Activated T-helper 1 cell treated with anti-CD3 and anti-CD28 coated beads, Interleukin-12 subunit alpha, Interleukin-12 subunit beta, Interleukin-2, Interleukin-4 antibody, amounts not matched to agents 30 ng/mL and 10 ng/mL and 1 ng/mL, durations not matched to agents 14 hours and 24 hours and 36 hours (primary cell): ENCODE measurements at places on chromosomes 1 and 21. TPM values are rescaled to one million over a fixed set of nuclear protein-coding genes. Genes with fewer than 3 reads are reported as not detected.

Gene OR2AK2
- total RNA-seq: not detected in 2 replicates

Gene MYOG
- not detected in 2 replicates for total RNA-seq

Gene RSPO1
- total RNA-seq: not detected in 2 replicates

Gene DDOST
- 167 and 174 TPM in 2 replicates for total RNA-seq

Gene HCRTR1
- total RNA-seq: not detected in 2 replicates

DNA sequence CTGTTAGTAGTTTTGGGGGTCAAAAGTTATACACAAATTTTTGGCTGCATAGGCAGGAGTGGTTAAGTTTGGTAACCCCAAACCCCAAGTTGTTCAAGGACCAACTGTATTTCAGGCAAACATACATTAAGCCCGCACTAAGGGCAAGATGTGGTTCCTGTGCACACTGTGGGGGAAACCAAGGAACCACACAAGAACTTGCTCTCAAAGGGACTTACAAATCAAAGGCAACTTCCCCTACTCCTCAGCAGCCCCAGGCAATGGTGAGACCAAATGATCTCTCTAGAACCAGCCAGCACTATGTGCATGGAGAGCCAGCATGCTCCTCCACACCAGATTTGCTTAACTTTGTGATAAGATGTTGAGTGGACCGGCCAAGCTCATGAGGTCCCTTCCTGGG, 35.3 kb downstream of the PACC1 start:
- no peak overlapping the region for H3K4me3 ChIP-seq
- H3K27ac ChIP-seq: no peak overlapping the region
- DNase-seq: no peak
- H3K36me3 ChIP-seq: peaks cover 29% of the 10 kb centered on the region
- no peaks in the 10 kb centered on the region for H3K4me1 ChIP-seq
- no peaks in the 10 kb centered on the region for H3K27me3 ChIP-seq

- no peak overlapping the region for H3K27ac ChIP-seq
- peaks cover 13% of the 10 kb centered on the region for H3K27me3 ChIP-seq
- H3K4me1 ChIP-seq: no peaks in the 10 kb centered on the region
Measured at GRCh38 chr1:53725238-53725689, 13.7 kb downstream of the GLIS1 start.

DNA sequence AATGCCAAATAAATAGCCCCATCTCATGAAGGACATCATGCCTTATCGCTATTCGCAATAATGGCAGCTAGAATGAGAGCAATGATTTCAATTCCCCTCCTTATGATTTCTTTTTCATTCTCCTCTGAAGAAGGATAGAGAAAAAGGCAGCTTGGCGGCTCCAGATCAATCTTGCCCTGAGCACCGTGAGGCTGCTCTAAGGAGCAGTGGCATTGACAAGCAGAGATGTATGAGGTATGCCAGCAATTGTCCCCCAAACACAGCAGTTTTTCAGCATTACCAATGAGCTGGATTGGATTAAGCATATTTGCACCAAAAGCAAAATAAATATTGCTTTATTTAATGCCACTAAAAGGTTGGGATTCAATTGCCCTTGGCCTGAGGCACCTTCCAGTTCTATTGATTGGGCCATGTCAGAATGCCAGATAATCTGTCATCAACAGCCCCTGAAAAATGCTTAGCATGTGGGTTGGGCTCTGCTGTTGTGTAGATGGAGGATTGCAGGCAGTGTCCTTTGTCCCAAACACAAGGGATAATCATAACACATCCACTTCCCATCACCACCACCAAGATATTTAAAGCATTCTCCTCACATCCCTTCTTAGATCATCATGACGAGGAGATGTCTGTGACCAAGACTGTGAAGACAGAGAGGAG, 135.7 kb downstream of the BEND5 start:
- DNase-seq: no peak
- no peak overlapping the region for H3K27ac ChIP-seq
- no peaks in the 10 kb centered on the region for H3K36me3 ChIP-seq
- H3K4me1 ChIP-seq: no peaks in the 10 kb centered on the region
- peaks cover 4% of the 10 kb centered on the region for H3K27me3 ChIP-seq

GRCh38 chr1:204972426-204972825, 70.6 kb upstream of the CNTN2 start:
- DNase-seq: no peak
- no peak overlapping the region for H3K27ac ChIP-seq
- peaks cover 16% of the 10 kb centered on the region for H3K27me3 ChIP-seq

GRCh38 chr21:14773777-14774345, 227.7 kb upstream of the SAMSN1 start:
- H3K27me3 ChIP-seq: peaks cover 2% of the 10 kb centered on the region
- no peaks in the 10 kb centered on the region for H3K4me1 ChIP-seq
- H3K4me3 ChIP-seq: no peak overlapping the region
- no peak overlapping the region for H3K27ac ChIP-seq
- DNase-seq: peak; percentile 45

DNA sequence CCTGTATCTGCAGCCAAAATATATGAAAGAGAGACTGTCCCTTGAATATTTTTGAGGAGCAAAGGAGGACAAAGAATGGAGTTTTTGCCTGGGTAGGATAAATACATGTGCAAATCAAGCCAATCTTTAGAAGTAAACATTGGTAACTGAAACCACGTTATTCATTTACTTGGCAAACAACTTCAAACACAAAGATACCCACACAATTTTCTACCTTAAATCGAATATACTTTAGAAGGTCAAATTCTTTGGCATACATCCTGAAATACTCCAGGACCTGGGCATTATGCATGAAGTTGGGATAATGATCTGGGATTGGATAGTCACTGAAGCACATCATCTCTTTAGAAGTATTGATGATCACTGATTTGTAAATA, 9.6 kb downstream of the FMO5 start:
- no peak for DNase-seq
- no peak overlapping the region for H3K27ac ChIP-seq
- peaks cover 8% of the 10 kb centered on the region for H3K27me3 ChIP-seq
- H3K4me1 ChIP-seq: no peaks in the 10 kb centered on the region
- H3K4me3 ChIP-seq: no peak overlapping the region
- H3K36me3 ChIP-seq: no peaks in the 10 kb centered on the region

DNA sequence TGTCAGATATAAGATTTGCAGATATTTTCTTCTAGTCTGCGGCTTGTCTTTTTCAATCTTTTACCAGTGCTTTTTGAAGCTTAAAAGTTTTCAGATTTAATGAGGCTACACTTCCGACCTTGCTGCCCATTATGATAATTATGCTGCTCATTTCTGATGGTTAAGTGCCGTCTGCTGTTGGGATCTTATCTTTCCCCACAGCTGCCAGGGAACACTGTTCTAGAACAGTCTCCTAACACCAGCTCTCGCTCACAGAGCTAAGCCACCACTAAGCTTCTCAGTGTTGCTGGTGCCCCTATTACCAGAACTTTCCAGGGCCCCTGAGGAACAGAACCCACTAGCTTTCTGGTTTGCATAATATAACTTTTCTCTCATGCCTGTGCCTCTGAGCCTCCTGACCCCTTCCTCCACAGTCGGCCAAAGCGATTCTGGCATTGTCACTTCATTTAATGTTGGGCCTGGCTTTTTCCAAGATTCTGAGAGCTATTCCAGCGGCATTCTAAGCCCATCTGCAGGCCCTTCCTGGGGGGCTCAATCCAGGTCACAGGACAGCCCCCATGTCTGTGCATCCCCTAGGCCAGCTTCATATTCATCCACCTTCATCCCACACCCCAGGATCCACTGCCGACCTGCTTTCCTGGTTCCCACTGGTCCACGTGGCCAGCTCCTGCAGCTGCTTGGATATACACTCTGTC, 237.0 kb downstream of the PTPRU start:
- H3K36me3 ChIP-seq: no peaks in the 10 kb centered on the region
- H3K27ac ChIP-seq: no peak overlapping the region
- no peak overlapping the region for H3K4me3 ChIP-seq
- H3K27me3 ChIP-seq: peaks cover 25% of the 10 kb centered on the region
- no peaks in the 10 kb centered on the region for H3K4me1 ChIP-seq
- DNase-seq: no peak

GRCh38 chr1:3161176-3161840, 92.3 kb downstream of the PRDM16 start:
- H3K4me1 ChIP-seq: no peaks in the 10 kb centered on the region
- no peaks in the 10 kb centered on the region for H3K27me3 ChIP-seq
- H3K36me3 ChIP-seq: no peaks in the 10 kb centered on the region
- no peak for DNase-seq
- H3K27ac ChIP-seq: no peak overlapping the region
- peak overlapping the region; percentile 17 for H3K4me3 ChIP-seq

- peaks cover 1% of the 10 kb centered on the region for H3K27me3 ChIP-seq
- H3K27ac ChIP-seq: no peak overlapping the region
- DNase-seq: no peak
Measured at GRCh38 chr1:43779266-43779665, 71.9 kb downstream of the ST3GAL3 start.

GRCh38 chr1:80675454-80675853, 1125.3 kb upstream of the ADGRL2 start:
- no peak overlapping the region for H3K27ac ChIP-seq
- no peaks in the 10 kb centered on the region for H3K36me3 ChIP-seq
- no peaks in the 10 kb centered on the region for H3K27me3 ChIP-seq
- no peak overlapping the region for H3K4me3 ChIP-seq
- no peaks in the 10 kb centered on the region for H3K4me1 ChIP-seq
- no peak for DNase-seq

DNA sequence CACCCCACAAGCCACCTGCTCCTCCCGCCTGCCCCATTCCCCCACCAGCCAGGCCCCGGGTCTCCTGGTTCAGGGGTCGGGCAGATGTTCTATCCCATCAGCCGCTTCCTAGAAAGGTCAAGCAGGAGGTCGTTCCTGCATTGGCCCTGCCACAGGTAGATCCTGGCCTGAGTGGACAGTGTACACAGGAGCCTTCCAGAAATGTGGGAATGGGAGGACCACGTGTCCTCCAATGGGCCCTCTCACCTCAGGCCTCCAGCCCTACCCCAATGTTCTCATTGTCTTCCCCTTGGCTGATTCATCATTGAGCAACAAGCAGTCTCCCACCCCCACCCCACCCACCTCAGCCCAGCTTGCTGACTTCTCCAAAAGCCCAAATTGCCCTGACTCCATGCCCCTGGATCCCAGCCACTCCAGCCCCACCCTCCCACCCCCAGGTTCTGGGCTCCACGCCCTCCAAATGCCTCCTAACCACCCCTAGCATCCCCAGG, 2.1 kb downstream of the S100A16 start:
- H3K27ac ChIP-seq: no peak overlapping the region
- peaks cover 2% of the 10 kb centered on the region for H3K27me3 ChIP-seq
- H3K36me3 ChIP-seq: no peaks in the 10 kb centered on the region
- DNase-seq: no peak

GRCh38 chr1:100806601-100807000, 87.1 kb downstream of the VCAM1 start:
- no peak overlapping the region for H3K27ac ChIP-seq
- peaks cover 5% of the 10 kb centered on the region for H3K4me1 ChIP-seq
- H3K36me3 ChIP-seq: no peaks in the 10 kb centered on the region
